NCI-H1417 treated with DMSO at 0.1 percent for 48 hours (cell line): ENCODE measurements at places on chromosomes 7 and 10.
A peak's percentile ranks its signal among the peaks of the same experiment; 100 is the strongest.

GRCh38 chr7:46812101-46812675 lies 769.7 kb downstream of the TNS3 start:
- DNase-seq: no peak

DNA sequence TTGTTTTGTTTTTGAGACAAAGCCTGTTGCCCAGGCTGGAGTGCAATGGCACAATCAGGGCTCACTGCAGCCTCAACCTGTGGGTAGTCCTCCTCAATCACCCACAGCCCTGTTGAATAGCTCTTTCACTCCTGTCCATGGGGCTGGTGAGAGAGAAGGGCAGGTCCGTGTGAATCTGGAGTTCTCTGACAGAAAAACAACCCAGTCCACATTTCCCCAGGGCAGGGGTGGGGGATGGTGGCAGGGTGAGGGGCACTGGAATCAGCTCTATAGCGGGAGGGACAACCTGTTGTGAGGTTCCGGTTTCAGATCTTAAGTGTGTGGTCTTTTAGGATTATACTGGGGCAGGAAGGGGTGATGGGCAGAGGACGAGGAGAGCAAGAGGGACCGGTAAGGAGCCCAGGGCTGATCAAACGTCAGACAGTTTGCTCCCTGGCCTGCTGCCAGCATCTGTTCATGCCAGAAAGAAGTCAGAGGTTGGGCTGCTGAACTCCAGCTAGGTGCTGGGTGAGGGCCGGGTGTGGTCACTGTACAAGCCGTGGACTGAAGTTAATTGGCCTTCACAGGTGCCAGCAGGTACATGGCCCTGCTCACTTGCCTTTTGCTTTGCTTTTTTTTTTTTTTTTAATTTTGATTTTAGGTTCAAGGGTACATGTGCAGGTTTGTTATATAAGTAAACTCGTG lies 33.2 kb upstream of the MKRN1 start:
- peak; percentile 66 for DNase-seq

- no peak for DNase-seq
These were observed 45.8 kb downstream of the GPR85 start for GRCh38 chr7:113040849-113041248.

GRCh38 chr7:151399906-151400305 lies 9.9 kb downstream of the WDR86 start:
- no peak for DNase-seq

GRCh38 chr7:117963264-117964197 lies 90.3 kb upstream of the CTTNBP2 start:
- no peak for DNase-seq

DNA sequence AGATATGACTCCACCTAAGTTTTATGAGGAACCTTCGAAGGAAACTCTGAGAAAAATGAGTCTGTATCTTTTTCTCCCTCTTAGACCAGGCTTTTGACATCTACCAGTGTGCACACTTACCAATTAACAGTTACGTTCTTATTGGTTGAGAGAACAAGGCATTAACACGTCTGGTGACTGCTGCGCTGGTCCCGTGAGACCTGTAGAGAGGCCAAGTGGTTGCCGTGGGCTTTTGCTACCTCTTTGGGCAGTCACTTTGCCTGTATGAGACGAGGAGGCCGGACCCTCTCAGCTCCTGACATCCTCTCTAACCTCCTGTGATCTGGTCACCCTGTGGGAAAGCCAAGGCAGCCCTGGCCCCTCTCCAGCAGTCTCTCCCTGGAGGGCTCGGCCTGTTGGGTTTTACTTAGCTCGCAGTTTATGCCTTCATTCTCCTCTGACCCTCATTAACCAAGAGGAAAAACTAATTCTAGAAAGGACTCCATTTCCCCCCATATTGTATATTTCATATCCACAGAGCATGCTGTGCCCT lies 513.9 kb upstream of the GALNT17 start:
- DNase-seq: no peak

DNA sequence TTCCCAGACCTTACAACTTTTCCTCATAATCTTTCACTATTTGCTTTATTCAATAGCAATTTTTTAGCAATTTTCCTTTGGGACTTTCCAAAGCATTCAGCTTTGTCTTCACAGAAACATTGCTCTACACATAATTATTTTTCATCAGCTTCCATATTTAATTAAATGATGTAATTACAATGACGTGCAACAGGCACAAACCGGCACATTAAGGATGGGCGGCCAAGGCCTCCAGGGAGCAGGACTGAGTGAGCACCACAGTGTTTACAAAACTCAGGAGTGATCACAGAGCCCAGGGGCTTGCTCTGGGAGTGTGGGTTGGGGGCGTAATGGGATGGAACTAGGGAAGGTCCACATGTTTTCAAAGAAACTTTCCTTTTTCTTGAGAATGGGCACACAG lies 69.8 kb downstream of the MAD1L1 start:
- no peak for DNase-seq

- DNase-seq: peak; percentile 56
These were observed 31.8 kb downstream of the GSTO2 start for GRCh38 chr10:104300736-104301292.

- no peak for DNase-seq
These were observed 136.4 kb downstream of the WNT2 start for GRCh38 chr7:117186218-117187010.

DNA sequence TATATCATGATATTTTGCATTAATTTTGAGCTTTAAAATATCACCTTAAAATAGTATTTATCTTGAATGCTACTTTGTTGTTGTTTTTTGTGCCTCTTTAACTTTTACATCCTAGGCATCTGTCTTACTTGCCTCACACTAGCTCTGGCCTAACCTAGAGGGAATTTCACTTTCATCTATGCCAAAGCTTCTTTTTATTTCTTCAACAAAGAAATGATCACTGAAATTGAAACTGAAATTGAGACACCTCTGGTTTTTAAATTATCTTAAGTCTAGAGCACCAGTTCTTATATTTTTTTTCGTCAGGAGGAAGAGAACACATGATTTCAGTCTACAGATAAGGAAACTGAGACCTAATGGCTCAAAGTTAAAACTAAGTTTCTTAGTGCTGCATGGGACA lies 3.5 kb upstream of the SCIN start:
- DNase-seq: no peak

GRCh38 chr10:130003166-130003565 lies 39.1 kb upstream of the EBF3 start:
- DNase-seq: no peak
